ENCODE measurements at places on chromosomes 4 and X.

DNA sequence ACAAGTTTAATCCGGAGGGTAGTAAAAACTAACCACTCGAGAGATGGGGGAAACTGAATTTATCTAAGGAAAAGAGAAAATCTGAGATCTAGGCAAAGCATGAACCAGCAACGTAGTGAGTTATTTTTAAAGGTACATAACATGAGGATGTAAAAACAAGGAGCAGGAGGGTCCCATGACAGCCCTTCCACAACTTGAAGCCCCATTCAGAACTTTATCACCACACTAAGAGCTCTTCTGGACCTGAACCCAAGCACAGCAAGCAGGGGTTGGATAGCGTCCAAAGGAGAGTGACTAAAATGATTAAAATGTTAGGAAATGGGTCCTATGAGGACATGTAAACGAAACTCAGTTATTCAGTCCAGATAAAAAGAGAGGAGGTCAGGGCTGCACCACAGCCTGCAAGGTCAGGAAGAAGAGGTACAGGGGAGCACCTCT, 16.2 kb downstream of the SH3RF1 start:
- no peak for DNase-seq

- no peak for DNase-seq
Observed at GRCh38 chr4:158322109-158322508, 111.8 kb downstream of the TMEM144 start.

DNA sequence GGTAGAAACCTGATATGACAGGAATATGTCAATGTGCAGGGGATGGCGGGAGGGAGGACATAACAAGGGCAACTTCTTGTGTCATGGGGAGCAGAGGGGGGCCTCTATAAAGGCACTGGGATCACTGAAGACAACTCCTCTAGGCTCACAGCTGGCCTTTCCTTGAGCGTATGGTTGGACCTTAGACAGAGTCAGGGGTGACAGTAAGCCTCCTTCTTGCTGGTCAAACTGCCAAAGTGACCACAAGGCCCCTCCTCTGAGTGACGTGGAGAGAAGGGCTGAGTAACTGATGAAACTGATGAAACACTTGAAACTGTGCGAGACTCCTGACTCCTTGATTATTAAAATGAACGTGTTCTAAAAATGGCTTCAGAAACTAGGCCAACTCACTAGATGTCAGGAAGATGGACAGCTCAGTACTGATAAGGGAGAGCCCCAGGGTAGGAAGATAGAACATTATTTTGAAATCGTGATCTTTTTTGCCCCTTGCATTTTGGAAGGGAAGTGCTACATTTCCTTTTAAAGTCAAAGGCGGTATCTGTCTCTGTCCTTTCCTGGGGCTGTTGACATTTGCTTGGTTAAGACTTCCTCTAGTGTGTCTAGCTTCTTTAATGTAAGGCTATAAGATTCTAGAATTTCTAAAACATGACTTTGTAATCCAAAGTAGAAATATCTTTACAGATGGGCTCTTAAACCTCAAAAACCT, 1.6 kb downstream of the RAB33A start:
- DNase-seq = no peak

- no peak for DNase-seq
Observed at GRCh38 chr4:151527699-151528098, 118.7 kb downstream of the FHIP1A start.

GRCh38 chrX:74248889-74249288, 55.1 kb upstream of the ZCCHC13 start:
- no peak for DNase-seq

DNA sequence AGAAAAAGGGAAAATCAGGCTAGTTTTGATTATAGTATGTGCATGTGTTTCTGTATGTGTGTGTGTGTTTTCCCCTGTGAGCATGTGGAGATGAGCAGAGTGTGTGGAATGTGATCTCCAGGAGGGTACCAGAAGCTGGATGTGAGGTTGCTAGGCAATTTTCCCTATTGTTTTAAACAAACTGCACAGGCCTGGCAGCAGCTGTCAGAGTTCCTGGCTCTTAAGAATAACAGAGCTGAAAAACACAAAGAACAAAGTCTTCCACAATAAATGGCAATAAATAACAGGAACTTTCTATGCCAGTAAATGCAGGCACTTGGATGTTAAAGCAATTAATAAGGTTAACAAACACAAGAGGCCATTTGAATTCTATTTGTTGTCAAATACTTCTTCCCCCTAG, 344.6 kb upstream of the CTSO start:
- no peak for DNase-seq

DNA sequence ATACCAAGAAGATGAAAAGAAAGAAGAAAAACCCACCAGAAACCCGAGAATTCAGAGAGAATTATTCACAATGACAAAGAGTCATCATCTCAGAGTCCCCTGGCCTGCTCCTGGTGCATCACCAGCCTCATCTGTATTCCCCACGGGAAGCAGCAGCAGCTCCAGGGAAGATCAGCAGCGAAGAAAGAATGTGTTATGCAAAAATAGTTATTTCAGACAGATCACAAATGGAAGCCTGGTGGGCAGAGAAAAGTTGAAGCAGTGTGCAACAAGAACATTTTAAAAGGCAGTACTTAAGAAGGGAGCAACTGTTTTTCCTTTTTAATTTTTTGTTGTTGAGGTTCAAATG, 189.2 kb downstream of the PPP3CA start:
- no peak for DNase-seq

DNA sequence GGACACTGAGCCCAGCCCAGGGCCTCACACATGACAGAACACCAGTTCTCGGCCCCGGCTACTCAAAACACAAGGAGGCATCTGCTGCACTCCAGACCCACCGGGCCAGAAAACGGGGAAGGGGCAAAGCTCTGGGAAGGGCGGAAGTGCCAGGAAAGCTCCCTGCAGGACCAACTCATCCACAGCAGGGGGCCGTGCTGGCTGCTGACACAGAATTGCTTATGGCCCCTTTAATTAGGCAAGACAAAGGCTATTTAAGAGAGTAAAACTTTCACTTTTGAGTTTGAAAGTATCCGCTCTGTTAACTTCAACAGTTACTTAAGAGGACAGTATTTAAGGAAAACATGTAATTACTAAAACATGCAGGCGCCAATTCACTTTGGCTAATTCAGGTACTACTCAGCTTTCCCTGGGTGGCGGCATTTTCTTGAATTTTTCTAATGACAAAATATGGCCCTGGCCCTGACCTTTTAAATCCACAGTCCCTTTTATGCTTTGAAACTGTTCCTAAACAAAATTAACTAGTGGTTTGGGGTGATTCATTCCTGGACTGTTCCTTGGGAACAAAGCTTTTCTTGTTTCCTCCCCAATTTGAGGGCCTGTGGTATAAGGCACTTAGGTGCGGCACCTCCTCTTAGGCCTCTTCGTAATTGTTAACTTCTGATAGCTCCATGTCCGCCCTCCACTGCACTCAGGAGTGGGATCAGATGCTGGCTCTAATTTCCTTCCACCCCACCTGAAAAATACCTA, 40.4 kb downstream of the NSG1 start:
- no peak for DNase-seq

- DNase-seq = no peak
Observed at GRCh38 chrX:119784747-119785446, 6.5 kb downstream of the RPL39 start.

- no peak for DNase-seq
Observed at GRCh38 chr4:169582203-169582602, 30.2 kb downstream of the NEK1 start.

- DNase-seq = no peak
Observed at GRCh38 chr4:119315036-119315435, 6.9 kb downstream of the FABP2 start.

DNA sequence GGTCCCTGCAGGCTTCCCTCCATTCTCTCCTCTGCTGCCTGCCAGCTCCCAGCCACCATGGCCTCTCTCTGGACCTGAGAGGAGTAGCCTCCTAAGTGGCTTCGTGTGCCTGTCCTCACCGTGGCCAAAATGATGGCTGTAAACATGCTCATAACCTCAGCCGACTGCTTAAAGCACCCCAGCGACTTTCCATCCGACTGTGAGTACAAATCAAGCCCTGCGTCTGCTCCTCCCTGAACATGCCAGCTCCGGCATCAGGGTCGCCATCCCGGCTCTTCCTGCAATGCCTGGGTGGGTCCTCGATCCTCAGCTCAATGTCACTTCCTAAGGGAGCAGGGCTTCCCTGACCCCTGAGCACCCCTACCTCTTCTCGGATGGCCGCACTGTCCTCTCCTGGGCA, 3.3 kb upstream of the SORCS2 start:
- no peak for DNase-seq

GRCh38 chr4:182426901-182427300, 183.7 kb downstream of the TENM3 start:
- no peak for DNase-seq

DNA sequence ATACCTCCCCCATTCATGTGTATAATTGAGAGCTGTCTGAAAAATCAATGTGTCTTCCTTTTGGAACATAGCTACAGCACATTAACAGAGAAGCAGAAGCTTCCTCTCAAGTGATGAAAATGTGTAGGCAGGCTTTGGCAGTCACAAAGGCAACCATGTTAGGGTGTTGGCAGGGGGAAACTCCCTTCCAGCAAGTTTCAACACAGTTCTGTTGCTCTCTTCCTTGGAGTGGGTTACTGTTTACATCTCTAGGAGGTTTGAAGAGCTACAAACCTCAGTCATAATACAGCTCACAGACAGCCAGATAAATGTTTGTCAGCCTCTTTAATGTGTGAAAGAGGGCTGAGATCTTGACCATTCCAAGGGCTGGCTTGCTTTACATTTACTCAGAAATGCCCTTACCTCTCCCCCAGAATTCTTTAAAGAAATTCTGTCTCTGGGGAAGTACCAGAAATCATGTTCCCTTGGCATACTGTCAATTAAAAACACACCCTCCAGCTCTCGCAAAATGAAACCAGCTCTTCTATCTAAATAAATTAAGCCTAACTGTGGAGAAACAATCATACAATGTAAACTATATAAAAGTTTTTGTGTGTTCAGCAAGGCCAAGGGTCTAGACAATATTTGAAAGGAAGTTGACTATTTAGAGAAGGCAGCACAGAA, 18.9 kb downstream of the ZBTB33 start:
- no peak for DNase-seq

- DNase-seq = no peak
Observed at GRCh38 chr4:48341776-48342605, 662 bp downstream of the SLAIN2 start.

- DNase-seq = no peak
Observed at GRCh38 chrX:7147413-7147977, at the start of gene STS. Gene STS (plus strand): TSS chrX:7147712. CDS start chrX:7253200, 105,488 bp downstream.

- no peak for DNase-seq
Observed at GRCh38 chr4:2811830-2812611, 19.1 kb downstream of the SH3BP2 start.

GRCh38 chrX:86102341-86102740, 45.9 kb upstream of the DACH2 start:
- DNase-seq = no peak

DNA sequence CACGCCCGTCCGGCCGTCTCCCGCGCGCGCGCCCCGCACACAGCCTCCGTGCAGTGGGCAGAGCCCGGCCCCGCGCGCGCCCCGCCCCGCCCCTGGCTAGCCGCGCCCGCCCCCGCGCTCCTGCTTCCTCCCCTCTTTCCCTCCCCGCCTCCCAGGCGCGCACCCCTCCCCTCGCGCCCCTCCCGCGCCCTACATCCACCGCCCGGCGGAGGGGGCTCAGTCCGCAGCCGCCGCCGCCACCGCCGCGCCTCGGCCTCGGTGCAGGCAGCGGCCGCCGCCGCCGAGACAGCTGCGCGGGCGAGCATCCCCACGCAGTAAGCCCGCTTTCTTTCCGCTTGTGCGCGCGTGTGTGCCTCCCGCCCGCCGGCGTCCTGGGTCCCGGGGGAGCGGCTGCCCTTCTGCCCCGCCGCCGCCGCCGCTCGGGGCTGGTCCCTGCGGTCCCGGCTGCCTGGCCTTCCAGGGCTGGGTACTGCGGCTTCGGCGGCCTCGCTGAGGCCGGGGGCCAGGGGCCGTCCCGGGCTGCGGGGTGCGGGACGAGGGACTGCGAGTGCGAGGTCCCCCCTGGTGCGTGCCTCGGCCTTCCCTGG, at the start of gene FHL1:
Gene FHL1, plus strand, starts transcription at position 219 of the 587 bp plus-strand sequence.
- no peak for DNase-seq

GRCh38 chr4:128946916-128947315, 137.4 kb downstream of the JADE1 start:
- no peak for DNase-seq

- no peak for DNase-seq
Observed at GRCh38 chr4:78692822-78693170, 83.4 kb upstream of the BMP2K start.

DNA sequence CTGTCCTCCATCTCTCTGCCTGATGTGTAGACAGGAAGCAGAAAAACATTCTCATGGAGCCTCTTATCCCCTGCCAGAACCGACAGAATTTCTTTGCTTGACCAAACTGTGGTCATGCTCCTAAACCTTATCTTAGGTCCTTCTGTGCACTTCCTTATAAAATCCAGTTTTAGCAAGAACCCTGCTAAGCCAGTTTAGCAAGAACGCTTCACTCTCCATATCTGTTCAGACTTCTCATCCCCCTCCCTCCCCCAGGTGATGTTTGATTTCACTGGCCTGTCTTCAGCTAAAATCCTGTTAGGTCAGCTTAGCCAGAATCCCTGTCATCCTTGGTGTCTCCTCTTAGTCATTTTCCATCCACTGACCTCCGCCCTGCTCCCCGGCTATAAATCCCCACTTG, 1130.9 kb upstream of the PRKX start:
- DNase-seq = no peak

GRCh38 chr4:186688150-186688943, 35.3 kb downstream of the FAT1 start:
- DNase-seq = no peak

GRCh38 chrX:1162119-1162916, 50.1 kb downstream of the CRLF2 start:
- DNase-seq = no peak

DNA sequence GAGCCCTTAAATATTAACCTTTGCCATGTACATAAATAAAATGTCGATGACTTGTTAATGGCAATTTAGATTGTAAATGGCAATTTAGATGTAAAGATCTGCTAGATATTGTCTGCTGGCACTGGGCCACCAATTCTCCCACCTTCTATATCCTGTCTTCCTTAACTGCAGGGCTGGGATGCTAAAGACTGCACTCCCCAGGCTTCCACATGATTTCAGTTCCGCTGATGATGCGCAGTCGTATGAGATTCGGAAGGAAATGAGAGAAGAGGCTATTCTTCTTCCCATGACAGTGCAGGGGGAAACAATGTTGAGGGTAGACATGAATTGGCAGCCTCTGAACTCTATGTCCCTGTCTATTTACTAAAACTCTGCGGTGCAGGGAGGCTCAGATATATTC, 55.7 kb downstream of the PITX2 start:
- DNase-seq = no peak

DNA sequence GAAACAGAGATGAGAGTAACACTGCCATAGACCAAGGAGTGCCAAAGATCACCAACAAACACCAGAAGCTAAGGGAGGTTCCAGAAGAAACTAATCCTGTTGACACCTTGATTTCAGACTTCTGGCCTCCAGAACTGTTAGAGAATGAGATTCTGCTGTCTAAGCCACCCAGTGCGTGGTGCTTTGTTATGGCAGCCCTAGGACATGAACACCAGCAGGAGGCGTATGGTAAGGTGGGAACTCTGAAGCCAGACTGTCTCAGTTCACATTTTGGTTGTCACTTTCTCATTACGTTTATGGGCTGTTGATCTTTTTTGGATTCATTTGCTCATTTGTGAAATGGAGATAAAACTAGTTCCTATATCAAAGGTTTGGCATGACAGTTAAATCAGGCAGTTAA, 142.9 kb downstream of the DCHS2 start:
- no peak for DNase-seq

- DNase-seq = no peak
Observed at GRCh38 chr4:7988437-7988836, 48.8 kb upstream of the AFAP1 start.

- DNase-seq = no peak
Observed at GRCh38 chr4:184769141-184769765, 35.4 kb upstream of the CENPU start.

- no peak for DNase-seq
Observed at GRCh38 chr4:174262624-174263444, 20.6 kb downstream of the FBXO8 start.
